ENCODE measurements at places on chromosomes 4 and X.

- DNase-seq = no peak
Observed at GRCh38 chr4:101104312-101105052, 242.8 kb downstream of the PPP3CA start.

DNA sequence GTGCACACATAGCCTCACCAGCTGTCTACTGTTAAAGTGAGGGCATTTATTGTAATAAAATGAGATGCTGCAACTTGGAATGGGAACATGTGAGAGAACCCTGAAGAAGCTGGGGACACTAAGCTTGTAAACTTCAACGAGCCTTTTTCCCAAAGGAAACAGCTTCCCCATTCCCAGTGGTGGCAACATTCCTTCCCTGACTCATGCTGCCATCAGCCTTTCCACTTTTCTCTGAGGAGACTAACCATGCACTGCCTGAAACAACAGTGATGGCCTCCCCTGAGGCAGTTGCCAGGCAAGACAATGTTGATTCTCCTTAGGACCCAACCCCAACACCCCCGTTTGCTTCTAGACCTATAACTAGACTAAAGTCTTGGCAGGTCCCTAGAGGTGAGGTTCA lies 928.3 kb downstream of the GLUD2 start:
- DNase-seq = no peak

GRCh38 chr4:25884031-25884782 lies 21.4 kb upstream of the SEL1L3 start:
- no peak for DNase-seq

GRCh38 chr4:55038176-55038890 lies 87.1 kb downstream of the KDR start:
- no peak for DNase-seq

DNA sequence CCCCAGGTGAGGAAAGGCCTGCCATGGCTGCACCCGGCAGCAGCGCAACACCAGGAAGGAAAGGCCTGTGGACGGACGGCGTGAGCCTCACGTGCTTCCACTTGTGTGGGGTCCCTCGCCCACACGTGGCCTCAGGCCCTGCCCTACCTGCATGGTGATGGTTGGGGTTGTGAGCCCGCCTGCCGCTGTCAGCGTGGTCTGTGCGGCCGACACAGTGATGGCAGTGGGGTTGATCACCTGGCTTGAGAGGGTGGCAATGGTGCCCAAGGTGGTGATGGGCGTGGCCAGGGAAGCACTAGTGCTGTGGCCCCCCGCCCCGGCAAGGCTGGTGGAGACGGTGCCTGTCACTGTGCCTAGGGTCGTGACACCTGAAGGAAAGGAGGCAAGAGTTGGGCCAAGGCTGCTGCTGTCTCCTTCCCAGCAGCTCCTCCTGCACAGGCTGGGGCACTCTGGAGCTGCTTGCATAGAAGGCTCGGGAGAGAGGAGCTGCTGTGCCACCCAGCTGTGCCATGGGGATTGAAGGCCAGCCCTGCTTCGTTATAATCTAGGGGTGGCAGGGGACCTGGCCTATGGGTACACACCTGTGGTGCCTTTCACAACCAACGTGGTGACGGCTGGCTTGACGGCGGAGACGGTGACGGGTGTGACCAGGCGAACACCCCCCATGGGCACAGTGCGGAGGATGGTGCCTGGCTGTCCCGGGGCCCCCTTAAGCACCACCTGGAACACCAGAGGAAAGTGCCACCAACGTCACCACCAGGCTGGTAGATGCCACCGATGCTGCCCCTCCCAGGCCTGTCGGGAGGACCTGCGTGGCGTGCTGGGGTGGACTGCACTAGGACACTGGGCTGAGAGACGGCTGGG lies 11.8 kb upstream of the RENBP start:
- no peak for DNase-seq

- DNase-seq = no peak
Observed at GRCh38 chr4:18049446-18049845, 27.9 kb upstream of the LCORL start.

GRCh38 chr4:864456-865120 lies 38.7 kb upstream of the CPLX1 start:
- DNase-seq = no peak

DNA sequence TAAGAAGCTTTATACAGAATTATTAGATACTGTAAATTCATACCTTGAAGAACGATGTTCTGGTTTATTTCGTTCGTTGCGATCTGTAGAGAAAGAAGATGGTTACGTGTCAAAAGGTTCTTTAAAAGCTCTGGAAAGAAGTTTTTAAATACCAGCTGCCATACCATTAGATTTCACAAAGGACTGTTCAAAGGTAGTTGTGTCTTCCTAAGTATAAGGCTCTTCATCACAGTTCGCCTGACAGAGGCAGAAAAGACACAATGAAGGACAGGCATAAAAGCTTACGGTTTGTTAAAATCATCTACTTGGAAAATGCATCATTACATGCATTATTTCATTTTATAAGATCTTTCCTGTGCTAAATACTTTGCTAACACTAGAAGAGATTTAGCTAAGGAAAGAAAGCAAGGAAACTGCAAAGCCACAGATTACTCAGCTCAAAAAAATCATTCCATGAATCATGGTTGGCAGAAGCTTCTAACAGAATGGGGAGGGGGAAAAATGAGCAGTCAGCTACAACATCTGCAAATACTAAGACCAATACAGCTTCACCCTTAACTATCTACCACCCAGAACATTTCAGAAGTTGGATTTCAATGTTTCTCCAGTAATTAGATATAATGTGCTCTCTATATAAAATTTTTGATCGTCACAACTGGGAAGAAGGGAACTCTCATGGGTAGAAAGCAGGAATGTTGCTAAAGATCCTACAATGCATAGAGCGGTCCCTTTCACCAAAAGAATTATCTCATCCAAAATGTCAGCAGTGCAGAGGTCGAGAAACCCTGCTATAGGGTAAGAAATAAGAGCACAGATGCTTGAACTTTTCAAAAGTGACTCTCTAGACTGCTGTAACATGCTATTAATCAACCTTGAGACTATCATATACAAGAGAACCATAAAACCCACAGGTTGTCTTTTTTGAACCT lies 50.7 kb upstream of the PRSS48 start:
- no peak for DNase-seq

DNA sequence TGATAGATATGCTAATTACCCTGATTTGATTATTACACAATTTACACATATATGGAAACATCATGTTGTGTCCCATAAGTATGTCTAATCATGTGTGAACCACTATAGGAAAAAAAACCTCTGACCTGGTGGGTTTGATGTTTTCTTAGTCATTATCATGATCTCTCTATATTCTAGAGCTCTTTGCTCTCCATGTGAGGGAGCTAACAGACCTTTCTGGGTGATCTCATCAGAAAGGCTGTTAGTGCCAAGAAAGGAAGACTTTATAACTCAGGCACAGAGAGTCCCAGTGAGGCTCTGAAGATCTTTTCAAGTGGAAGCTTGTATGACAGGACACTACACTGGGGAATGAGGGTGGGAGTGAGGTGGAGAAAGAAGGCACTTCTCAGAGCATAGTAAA lies 527.7 kb upstream of the MAGEB2 start:
- no peak for DNase-seq

GRCh38 chr4:41728573-41728913 lies 20.0 kb downstream of the PHOX2B start:
- no peak for DNase-seq

GRCh38 chrX:39492497-39493162 lies 605.1 kb downstream of the BCOR start:
- DNase-seq = no peak

- DNase-seq = no peak
Observed at GRCh38 chrX:56226980-56227379, 5.2 kb upstream of the KLF8 start.

DNA sequence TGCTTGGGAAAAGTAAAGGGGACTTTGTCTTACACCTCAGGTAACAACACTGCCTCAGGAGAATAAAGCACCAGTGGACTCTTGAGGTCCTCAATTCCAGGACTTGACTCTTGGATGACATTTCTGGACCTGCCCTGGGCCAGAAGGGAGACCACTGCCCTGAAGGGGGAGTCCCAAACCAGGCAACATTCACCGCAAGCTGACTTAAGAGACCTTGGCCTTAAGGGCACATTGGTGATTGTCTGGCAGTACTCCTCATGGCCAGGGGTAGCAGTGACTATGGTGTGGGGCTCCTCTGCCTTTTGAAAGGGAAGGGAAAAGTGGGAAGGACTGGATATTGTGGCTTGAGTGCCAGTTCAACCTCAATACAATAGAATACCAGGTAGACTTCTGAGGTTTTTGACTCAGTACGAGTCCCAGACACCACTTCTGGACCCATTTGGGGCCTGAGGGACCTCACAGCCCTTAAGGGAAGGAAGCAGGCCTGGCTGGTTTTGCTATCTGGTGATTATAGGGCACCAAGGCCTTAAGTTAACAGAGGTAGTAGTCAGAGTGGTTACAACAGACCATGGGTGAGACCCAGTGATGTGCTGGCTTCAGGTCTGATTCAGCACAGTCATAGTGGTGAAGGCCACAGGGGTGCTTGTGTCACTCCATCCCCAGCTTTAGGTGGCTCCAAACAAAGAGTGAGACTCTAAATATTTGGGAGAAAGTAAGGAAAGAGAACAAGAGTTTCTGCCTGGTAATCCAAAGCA lies 121.2 kb upstream of the TET2 start:
- DNase-seq = no peak

DNA sequence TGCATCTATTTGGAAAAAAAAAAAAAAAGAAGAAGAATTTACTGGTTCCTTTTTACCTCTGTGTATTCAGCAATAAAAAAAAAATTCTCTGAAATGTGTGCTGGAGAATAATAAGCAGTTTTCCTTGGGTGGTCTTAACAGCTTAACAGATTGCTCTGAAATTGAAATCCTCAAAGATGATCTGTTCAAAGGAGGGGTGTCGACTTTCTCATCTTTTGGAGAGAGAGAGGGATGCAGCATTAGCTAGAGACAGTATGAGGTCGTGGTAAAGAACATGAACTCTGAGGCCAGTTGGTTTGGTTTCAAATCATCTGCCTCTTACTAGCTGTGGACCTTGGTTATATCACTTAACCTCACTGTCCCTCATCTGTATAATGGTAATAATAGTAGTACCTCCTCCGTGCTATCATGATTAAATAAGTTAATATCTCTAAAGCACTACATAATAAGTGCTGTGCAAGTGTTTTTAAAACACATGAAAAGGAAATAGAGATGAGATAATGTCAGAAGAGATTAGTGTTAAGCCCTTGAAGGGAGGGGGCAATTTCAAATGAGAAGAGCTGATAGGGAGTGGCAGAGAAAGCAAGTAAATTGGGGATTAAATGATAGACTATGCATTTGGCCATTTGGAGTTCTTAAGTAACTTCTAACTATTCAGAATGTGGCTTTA lies 109.9 kb upstream of the LIMCH1 start:
- DNase-seq = no peak

DNA sequence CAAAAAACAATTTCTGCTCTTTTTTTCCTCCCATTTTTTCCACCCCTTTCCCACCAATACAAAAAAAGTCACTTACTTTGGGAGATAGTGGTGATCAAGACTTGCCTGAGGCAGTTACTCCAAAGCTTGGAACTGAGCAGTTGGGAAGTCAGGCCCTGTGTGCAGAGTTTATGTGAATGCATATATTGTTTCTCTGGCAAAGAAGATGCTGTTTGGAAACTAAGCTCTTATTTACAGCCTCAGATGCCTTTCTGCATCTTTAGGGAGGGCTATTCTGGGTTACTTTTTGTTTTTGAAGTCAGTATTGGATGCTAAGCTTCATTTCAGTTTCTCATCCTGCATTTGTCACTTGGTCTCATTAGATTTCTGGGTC lies 136.3 kb downstream of the ZNF330 start:
- no peak for DNase-seq

DNA sequence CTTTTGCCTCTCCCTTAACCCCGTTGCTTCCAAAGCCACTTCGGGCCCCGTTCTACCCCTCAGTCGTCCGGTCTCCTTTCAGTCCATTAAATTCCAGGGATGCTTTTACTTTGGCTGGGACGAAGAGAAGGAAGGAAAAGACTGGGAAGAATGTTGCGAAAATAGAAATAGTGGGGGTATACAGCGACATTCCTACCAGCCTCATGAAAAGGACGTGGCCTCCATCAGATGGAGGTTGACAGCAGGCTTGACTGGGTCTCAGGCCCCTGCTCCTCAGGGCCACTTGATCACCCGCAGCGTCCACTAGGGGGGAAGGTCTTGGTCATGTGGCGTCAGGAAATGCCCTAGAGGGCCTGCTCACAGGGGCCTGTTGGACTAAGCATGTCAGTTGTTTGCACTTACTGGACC lies 657 bp upstream of the ANKRD50 start:
- no peak for DNase-seq

DNA sequence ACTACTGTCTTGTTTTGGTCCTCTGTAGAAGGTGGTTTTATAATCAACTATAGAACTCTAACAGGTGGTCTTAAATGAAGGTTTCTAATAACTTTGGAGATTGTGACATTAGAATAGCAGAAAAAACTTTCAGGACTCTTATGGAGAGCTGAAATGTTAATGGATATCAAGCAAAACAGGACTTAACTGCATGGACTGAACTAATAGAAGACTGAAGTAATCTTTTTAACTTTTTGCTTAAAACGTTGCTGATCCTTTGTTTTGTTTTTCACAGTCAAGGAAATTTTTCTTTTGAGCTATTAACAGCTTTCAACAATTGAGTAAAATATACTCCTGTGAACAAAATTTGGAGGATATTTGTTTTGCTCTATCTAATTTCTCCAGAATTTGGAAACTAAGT lies 17.2 kb downstream of the NXT2 start:
- no peak for DNase-seq

DNA sequence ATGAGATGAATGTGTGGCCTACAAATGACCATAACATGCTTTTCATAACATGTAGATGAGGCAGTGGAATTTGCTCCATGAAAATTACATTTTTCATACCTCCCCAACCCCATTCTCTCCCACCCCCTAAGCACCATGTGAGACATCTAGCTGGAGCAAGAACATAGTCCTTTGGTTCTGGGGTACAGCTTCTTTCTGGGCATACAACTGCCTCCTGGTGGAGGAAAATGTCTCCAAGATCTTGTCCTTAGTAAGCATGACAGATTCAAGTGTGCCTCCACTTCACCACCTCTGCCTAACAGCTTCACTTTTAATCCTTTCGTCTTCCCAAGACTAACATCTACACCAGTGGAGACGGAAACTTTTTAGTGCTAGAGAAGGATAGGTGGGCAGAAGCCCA lies 8.0 kb downstream of the EXOC1L start:
- no peak for DNase-seq

- DNase-seq = no peak
Observed at GRCh38 chr4:173794662-173795061, 264.6 kb upstream of the HAND2 start.

- no peak for DNase-seq
Observed at GRCh38 chr4:125042041-125042440, 272.7 kb upstream of the FAT4 start.

- DNase-seq = no peak
Observed at GRCh38 chr4:1240721-1241465, 8.0 kb downstream of the CTBP1 start.

GRCh38 chr4:137738375-137738990 lies 206.2 kb upstream of the PCDH18 start:
- DNase-seq = no peak

DNA sequence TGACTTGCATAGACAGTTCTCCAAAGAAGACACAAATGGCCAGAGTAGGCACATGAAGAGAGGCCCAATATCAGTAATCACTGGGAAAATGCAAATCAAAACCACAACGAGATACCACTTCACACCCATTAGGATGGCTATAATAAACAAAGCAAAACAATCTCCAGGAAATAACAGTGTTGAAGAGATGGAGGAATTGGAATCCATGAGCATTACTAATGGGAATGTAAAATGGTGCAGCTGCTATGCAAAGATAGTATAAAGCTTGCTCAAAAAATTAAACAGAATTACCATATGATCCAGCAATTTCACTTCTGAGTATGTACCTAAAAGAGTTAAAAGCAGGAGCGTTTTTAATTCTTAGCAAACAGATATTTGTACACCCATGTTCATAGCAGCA lies 17.0 kb upstream of the TMEM33 start:
- DNase-seq = no peak

- no peak for DNase-seq
Observed at GRCh38 chrX:49172280-49172780, 632 bp downstream of the PLP2 start.

Measured in stimulated activated CD4-positive, alpha-beta T cell treated with anti-CD3 and anti-CD28 coated beads, Interleukin-1b, Interleukin-23, amount 100 ng/mL, for 1 hour (primary cell).